ENCODE measurements at places on chromosomes 1 and 21. TPM values are rescaled to one million over a fixed set of nuclear protein-coding genes. Genes with fewer than 3 reads are reported as not detected.

The OVAAL gene
- total RNA-seq: 0.11 TPM

The OR10Z1 gene
- not detected for total RNA-seq

The NUP210L gene
- total RNA-seq: not detected

The FMO3 gene
- not detected for total RNA-seq

The SPRR2F gene
- total RNA-seq: not detected

The UBXN10 gene
- not detected for total RNA-seq

The PGBD5 gene
- 0.34 TPM for total RNA-seq

The CACNA1S gene
- not detected for total RNA-seq

The TEKT2 gene
- not detected for total RNA-seq

The RIPPLY3 gene
- 0.39 TPM for total RNA-seq

The AQP10 gene
- not detected for total RNA-seq

The ARHGEF16 gene
- 5.2 TPM for total RNA-seq

The SYT6 gene
- total RNA-seq: 0.41 TPM

The PADI4 gene
- not detected for total RNA-seq

The RGS1 gene
- not detected for total RNA-seq

The PHACTR4 gene
- 24.3 TPM for total RNA-seq

The INTS3 gene
- 22.0 TPM for total RNA-seq

The SYT11 gene
- total RNA-seq: 1.2 TPM

The HHIPL2 gene
- 11.1 TPM for total RNA-seq

The PADI2 gene
- 0.84 TPM for total RNA-seq

The AXDND1 gene
- total RNA-seq: 0.17 TPM

The NECTIN4 gene
- total RNA-seq: 1.9 TPM

The PCAT6 gene
- 3.5 TPM for total RNA-seq

The CADM3 gene
- 0.14 TPM for total RNA-seq

The PTPN22 gene
- not detected for total RNA-seq

The TRIM46 gene
- total RNA-seq: 2.0 TPM

The ILDR2 gene
- total RNA-seq: 0.01 TPM

The RPE65 gene
- not detected for total RNA-seq

The FCMR gene
- total RNA-seq: 6.3 TPM

The MPZ gene
- 0.26 TPM for total RNA-seq

The CFAP45 gene
- 0.55 TPM for total RNA-seq

The AADACL3 gene
- total RNA-seq: not detected

The CELA2B gene
- not detected for total RNA-seq

The TPTE gene
- not detected for total RNA-seq

The GRIK1 gene
- total RNA-seq: not detected

The VSIG8 gene
- total RNA-seq: not detected

The EDARADD gene
- total RNA-seq: 3.8 TPM

The PRR9 gene
- 0.05 TPM for total RNA-seq

The CCDC181 gene
- 0.11 TPM for total RNA-seq

The APCS gene
- total RNA-seq: not detected

The SF3B4 gene
- total RNA-seq: 129 TPM

The USP48 gene
- 18.8 TPM for total RNA-seq

The RORC gene
- total RNA-seq: 0.05 TPM

The TDRD5 gene
- total RNA-seq: 0.03 TPM

The MED8 gene
- 37.1 TPM for total RNA-seq

The CD53 gene
- total RNA-seq: not detected

The ARTN gene
- total RNA-seq: 0.33 TPM

The RSPH1 gene
- 0.66 TPM for total RNA-seq

The SPRR4 gene
- total RNA-seq: not detected

The A3GALT2 gene
- total RNA-seq: not detected

The CFAP74 gene
- 0.06 TPM for total RNA-seq

The KRTAP6-1 gene
- total RNA-seq: not detected

The NBPF4 gene
- 0.08 TPM for total RNA-seq

The S100A7 gene
- not detected for total RNA-seq

The SLX9 gene
- total RNA-seq: 40.0 TPM

Measured in A549 treated with AZD2906 at 1 μM for 4 hours (cell line).